Central memory CD4-positive, alpha-beta T cell (primary cell): ENCODE measurements at places on chromosomes 1 and 21.

GRCh38 chr1:44170281-44170823 is 28.9 kb upstream of the KLF18 start:
- DNase-seq, result no peak

DNA sequence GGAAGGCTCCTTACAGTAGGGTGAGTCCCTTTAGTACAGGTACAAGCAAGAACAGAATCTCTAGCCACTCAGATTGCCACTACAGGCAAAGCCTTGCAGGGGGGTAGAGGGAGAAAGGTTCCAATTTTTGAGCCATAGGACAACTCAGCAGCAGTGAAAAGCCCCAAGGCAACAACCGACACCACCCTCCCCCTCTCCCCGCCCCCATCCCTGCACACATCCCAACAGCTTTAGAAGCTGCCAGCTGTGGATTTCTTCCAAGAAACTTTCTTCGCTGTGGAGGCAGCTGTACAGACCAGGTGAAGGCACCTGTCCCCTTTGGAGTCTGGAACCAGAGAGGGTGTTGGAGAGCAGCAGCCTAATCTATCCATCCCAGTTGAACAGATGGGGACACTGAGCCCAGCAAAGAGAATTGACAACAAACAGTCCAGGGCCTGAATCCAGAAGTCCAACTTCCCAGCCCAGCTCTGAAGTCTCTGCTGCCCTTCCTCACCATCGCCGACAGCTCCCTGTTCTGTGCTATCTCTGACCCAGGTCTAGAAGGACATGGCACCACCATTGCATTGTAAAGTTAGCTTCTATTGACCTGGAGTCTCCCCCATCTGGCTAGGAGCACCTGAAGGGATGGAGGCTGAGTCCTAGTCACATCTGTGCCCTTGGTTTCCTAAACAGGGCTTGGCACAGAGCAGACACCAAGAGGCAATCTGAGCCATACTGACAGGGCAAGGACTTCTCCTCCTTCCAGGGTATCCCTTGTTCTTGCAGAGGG is 2.2 kb downstream of the TENT5B start:
- no peak for DNase-seq

DNA sequence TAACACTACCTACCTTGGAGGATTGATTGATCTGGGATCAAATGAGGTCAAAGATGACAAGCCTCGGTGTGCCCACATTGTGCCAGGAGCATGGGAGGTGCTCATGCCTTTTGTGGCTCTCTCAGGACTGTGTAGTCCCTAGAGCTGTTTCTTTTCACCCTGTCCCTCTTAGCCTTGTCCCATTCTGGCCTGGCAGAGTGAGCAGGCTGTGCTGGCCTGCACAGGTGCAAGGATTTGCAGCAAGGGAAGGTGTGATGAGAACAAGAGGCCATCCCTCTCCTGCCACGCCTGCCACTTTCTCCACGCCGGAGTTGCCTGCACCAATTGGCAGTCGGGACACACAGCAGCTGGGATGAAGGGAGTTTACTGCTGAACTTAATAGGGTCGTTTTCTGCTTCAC is 410.6 kb upstream of the VAMP3 start:
- DNase-seq, result no peak

- DNase-seq, result no peak
These were observed 144.6 kb upstream of the COL6A1 start for GRCh38 chr21:45836694-45837670.

DNA sequence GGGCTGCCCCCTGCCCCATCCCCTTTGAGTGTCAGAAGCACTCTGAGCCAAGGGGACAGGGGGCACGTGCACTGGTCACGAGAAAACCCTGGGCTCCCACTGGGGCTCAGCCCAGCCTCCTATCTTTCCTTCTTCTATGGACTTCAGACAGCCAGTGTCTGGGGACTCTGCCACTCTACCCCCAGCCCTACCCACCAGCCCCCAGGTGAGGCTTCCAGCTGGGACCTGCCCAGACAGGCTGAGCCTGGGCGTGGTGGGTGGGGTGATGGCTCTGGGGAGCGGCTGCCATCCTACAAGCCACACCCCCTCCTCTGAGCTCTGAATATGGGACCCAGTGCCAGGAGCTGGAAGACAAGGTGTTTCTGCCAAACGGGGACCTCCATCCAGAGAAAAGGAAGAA is 8.0 kb upstream of the SFN start:
- no peak for DNase-seq

DNA sequence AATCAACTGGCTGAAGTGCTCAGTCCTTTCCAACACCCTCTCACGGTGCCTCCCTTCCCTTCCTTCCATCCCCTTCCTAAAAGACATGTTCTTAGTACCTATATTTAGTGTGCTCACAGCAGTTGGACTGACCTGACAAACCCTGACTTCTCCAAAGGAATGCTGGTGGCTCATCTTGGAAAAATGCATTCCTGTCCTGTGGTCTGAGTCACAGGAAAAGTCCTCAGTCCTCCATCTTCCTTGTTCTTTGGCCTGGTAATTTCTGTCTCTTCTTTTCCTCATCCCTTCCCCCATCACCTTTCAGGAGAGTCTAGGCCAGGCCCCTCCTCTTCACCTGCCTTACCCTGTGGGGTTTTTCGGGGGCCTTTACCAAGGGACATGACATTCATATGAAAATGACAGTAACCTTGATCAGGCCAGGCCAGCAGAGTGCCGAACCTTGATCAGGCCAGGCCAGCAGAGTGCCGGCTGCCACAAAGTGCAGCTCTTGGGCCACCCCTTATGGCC is 7.2 kb downstream of the ATP1B1 start:
- no peak for DNase-seq

GRCh38 chr1:32716312-32717148 is 14.0 kb upstream of the SYNC start:
- DNase-seq, result peak; percentile 9

DNA sequence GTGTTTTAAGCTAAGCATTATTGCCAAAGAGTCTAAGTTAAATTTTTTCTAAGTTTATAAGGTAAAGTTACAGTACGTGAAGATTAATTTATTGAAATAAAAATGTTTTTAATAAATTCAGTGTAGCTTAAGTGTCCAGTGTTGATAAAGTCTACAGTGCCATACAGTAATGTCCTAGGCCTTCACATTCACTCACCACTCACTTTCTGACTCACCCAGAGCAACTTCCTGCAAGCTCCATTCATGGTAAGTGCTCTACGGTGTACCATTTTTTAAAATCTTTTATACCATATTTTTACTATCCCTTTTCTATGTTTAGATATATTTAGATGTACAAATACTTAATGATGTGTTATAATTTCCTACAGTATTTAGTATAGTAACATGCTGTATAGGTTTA is 173.2 kb downstream of the CACNA1E start:
- DNase-seq, result no peak

DNA sequence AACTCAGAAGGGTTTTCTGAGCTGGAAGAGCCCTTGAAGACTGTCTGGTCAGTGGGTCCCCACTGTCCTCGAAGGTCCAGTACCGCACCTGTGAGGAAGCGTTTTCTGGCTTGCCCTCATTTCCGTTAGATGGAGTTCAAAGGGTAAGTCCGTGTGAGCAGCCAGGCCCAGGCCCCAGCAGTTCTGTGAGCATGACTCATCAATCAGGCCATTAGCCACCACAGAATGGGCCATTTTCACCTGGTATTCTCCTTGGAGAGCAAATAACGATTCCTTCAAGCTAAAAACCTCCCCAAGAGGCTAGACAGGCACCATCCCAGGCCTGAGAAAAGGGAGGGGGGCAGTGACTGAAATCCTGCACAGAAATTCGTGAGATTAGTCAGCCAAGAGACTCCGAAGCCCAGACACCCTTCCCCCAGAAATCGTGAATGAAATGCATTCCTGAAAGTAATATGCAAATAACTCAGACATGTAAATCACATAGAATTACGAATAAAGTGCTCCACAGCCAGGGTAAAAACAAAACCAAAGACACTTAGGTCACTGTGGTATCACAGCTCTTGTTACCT is 66.0 kb downstream of the BCAR3 start:
- no peak for DNase-seq

DNA sequence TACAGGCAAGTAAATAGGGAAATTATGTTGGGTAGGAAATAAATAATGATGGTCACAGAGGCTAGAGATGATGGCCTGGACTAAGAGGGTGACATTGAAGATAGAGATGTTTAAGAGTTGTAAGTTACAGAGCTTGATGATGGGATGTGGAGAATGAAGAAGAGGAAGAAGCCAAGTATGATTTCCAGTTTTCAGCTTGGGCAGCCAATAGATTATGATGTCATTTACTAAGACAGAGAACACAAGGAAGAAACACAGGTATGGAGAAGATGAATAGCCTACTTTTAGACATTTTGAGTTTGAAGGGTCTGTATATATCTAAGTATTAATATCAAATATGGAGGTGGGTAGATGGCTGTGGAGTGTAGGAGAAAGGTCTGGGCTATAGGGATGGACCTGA is 56.0 kb upstream of the PRELP start:
- DNase-seq, result no peak

DNA sequence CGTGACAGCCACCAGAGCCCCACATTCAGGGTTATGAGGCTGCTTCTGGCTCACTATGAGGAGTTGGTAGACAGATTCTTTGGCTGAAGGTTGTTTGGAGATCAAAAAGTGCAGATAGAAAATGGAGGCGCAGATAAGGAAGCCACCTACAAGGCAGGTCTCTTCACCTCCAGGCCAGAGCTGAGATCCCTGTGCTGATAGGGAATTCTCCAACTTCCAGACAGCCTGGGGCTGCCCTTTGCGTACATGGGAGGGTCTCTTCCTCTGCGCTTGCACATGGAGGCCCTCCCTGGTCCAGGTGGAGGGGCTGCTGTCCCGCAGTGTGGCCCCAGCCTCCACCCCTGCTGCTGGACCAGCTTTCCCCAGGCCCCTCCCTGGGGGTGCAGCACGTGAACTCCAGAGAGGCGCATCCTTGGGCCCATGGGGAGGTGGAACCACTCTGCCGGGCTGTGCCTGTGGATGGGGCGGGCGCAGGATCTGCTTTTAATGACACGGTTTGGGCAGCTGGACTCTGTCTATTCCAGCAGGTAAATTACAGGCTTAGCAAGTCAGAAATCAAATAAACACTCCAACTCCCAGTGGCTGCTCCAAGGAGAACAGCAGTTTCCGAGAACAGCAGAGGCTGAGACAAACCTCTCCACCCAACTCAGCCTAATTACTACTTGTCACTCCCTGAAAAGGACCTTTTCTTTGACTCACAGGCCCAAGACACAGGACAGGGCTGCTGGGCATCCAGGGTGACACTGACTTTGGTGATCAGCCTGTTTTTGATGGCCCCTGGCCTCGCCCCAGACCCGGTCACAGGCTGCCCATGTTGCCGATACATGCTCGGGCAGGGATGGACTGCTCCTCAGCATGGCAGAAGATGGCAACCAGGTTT is 12.4 kb downstream of the OXCT2 start:
- DNase-seq, result no peak
